NCI-H345 (cell line): ENCODE measurements at places on chromosomes 4 and X.

- DNase-seq, result no peak
Measured at GRCh38 chrX:46703980-46704379, 54.9 kb downstream of the SLC9A7 start.

DNA sequence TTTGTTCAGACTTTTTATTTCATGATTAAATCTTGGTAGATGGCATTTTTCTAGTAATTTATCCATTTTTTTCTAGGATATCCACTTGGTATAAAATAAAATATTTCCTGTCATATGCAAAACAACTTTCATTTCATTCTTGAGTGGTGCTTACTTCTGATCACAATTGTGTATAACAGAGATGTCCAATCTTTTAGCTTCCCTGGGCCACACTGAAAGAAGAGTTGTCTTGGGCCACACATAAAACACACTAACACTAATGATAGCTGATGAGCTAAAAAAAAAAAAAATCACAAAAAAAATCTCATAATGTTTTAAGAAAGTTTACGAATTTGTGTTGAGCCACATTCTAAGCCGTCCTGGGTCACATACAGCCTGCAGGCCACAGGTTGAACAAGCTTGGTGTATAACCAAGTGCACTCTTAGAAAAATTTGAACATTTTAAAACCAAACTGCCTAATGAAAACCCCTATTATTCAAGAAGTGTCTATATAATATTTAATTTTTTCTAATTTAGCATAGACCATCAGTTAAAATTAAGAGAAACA lies 41.3 kb upstream of the SPP1 start:
- no peak for DNase-seq

GRCh38 chr4:7769396-7770223 lies 170.1 kb downstream of the AFAP1 start:
- no peak for DNase-seq

GRCh38 chr4:56981795-56982201 lies 3.1 kb downstream of the POLR2B start:
- no peak for DNase-seq

GRCh38 chr4:31787701-31788100 lies 1067.5 kb downstream of the PCDH7 start:
- DNase-seq, result no peak

- no peak for DNase-seq
Measured at GRCh38 chr4:5955856-5956255, 62.4 kb downstream of the C4orf50 start.
